ENCODE measurements at places on chromosomes 3 and 15.

DNA sequence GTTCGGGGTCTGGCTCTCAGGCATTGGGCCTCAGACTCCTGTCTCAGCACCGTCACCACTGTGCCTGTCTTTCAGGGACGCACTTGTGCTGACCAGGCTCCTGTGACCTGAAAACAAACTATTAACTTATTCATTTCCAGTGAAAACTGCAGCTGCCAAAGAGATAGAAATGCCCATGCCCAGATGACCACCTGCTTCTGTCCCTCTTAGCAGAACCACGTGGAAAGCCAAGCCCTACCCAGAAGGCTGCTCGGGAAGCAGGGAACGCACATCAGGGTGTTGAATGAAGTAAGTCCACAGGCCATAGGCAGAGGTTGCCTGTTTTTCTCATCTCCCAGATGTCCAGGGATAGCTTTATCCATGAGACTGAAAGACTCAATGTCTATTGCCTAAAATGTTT lies 219.3 kb downstream of the EBLN2 start:
- no peaks in the 10 kb centered on the region for H3K27me3 ChIP-seq
- no peaks in the 10 kb centered on the region for H3K4me1 ChIP-seq
- DNase-seq, result no peak
- H3K4me3 ChIP-seq, result no peak overlapping the region
- H3K27ac ChIP-seq, result no peak overlapping the region

GRCh38 chr15:78651007-78651406 lies 10.0 kb upstream of the CHRNB4 start:
- H3K36me3 ChIP-seq, result no peaks in the 10 kb centered on the region
- no peak overlapping the region for H3K27ac ChIP-seq
- H3K27me3 ChIP-seq, result no peaks in the 10 kb centered on the region
- DNase-seq, result no peak
- no peak overlapping the region for H3K4me3 ChIP-seq
- H3K4me1 ChIP-seq, result no peaks in the 10 kb centered on the region

- H3K27me3 ChIP-seq, result no peaks in the 10 kb centered on the region
- no peak overlapping the region for H3K27ac ChIP-seq
- no peak overlapping the region for H3K4me3 ChIP-seq
- H3K36me3 ChIP-seq, result no peaks in the 10 kb centered on the region
- no peak for DNase-seq
Observed at GRCh38 chr3:140863580-140864009, 78.0 kb upstream of the SLC25A36 start.

DNA sequence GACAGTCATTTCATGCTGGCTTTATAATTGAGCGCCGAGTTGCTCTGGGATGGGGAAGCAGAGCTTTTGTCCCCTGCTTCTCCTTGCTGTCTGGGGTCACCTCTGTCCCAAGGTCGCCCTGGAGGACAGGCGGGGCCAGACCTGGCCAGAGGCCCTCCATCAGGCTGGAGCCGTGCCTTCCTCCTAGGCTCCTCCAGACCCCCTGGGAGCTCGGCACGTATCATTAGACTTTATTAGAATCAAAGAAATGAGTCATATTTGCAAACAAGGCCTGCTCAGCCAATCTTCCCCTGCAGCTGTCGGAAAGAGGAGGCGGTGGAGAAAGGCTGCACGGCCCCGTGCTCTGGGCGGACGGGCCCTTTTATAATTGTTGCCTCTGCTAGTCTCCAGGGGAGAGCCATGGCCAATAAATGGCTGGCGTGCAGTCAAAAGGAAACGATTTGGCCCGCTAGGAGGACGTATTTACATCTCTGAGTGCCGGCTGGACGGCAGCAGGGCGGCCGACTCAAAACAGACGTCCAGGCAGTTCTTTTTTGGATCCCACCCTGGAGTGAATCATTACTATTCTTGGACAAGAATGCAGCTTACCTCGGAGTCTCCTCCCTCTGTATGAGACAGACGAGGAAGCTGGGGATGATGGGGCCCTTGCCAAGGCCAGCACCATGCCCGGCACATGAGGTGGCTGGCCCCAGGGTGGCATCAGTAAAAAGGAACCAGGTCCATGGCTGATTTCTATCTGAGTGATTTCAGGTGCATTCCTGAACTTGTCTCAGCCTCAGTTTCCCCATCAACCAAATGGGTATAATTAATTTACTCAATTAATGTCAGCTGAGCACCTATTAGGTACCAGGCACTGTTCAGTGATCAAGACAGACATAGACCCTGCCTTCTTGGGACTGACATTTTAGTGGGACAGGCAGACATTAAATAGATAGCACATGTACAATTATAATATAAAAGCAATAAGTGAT lies 50.6 kb downstream of the SLC6A6 start:
- H3K4me3 ChIP-seq, result peak overlapping the region; percentile 38
- peaks cover 19% of the 10 kb centered on the region for H3K4me1 ChIP-seq
- H3K36me3 ChIP-seq, result no peaks in the 10 kb centered on the region
- H3K27me3 ChIP-seq, result no peaks in the 10 kb centered on the region

DNA sequence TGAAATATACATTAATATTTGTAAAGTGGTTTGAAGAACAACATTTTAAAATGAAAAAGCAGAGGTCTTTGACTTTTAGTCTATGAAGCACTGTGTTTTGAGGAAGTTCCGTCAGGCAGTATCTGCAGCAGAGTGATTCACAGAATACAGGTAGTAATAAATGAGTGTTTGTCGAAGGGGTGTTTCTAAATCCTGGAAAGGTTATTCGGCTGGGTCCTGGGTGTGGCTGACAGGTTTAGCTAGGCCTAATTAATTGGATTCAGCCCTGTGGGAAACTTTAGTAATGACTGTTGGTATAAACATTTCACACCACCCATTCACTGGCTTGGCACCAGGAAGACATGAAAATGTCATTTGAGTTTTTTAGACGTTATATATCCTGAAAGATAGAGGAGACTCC lies 51.3 kb downstream of the TIPARP start:
- H3K36me3 ChIP-seq, result no peaks in the 10 kb centered on the region
- no peaks in the 10 kb centered on the region for H3K4me1 ChIP-seq
- no peaks in the 10 kb centered on the region for H3K27me3 ChIP-seq
- DNase-seq, result no peak
- H3K4me3 ChIP-seq, result no peak overlapping the region
- H3K27ac ChIP-seq, result no peak overlapping the region

GRCh38 chr3:173501931-173502489 lies 104.5 kb downstream of the NLGN1 start:
- H3K4me1 ChIP-seq, result no peaks in the 10 kb centered on the region
- DNase-seq, result no peak
- H3K4me3 ChIP-seq, result no peak overlapping the region
- no peaks in the 10 kb centered on the region for H3K27me3 ChIP-seq

DNA sequence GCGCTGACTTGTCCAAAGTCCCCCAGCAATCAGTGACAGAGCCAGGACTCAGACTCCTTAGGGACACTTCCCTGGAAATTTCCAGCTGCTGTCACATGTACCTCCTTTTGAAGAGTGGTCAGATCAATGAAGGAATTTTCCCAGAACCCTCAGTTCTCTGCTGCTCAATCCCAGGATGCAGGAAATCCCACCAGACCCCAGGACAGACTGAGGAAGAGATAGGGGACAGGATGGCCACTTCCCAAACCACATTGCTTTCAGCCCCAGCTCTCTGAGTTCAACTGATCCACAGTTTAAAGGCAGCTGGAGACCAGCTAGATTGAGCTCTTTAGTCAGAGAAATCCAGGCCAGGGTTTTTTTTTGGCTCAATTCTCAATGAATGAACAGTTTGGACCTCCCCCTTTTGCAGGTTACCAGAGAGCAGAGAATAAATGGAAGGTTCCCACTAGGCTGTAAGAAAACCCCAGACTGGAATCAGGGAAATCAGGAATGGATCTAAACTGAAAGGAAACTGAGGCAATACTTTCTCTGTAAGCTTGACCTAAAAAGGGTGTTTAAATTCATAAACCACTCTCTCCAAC lies 1.5 kb downstream of the CYP1A1 start:
- H3K27me3 ChIP-seq, result no peaks in the 10 kb centered on the region
- no peak overlapping the region for H3K27ac ChIP-seq
- H3K4me3 ChIP-seq, result no peak overlapping the region
- no peak for DNase-seq
- H3K36me3 ChIP-seq, result no peaks in the 10 kb centered on the region

GRCh38 chr15:75779504-75779903 lies 63.7 kb upstream of the UBE2Q2 start:
- no peaks in the 10 kb centered on the region for H3K27me3 ChIP-seq
- no peak for DNase-seq
- H3K4me1 ChIP-seq, result peaks cover 6% of the 10 kb centered on the region

DNA sequence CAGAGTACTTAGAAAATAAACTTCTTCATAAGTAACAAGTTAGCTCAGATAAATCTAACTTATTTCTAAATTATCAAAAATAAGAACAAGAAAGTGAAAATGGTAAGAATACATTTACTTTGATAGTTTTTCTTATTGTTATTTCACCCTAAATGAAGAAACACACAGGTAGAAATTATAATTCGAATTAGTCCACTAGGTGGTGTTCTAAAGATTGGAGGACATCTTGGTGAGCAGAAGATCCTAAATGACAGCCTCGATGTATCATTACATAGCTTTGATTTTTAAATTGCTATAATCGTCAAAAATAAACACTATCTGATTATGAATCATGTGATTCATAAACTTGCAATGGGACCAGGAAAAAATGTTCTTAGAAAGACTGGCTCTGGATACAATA lies 280.8 kb upstream of the UBE2E2 start:
- no peak overlapping the region for H3K4me3 ChIP-seq
- no peak overlapping the region for H3K27ac ChIP-seq
- no peak for DNase-seq
- H3K36me3 ChIP-seq, result no peaks in the 10 kb centered on the region
- H3K4me1 ChIP-seq, result no peaks in the 10 kb centered on the region

DNA sequence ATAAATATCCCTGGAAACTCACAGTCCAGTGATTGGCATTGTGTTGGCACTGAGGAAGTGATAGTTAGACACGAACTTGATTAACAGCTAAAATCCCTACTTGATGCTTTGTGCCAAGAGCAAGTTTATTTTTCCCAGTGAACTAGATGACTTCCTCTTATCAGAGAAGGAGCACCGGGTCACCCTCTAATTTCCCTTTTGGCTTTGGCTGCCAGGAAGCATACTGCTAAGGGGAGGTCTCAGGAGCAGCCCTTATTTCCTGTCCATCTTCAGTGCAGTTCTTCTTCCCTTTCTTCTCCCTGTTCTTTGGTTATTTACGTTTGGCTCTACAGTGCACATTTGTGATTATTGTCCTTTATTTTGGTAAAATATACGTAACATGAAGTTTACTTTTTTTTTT lies 13.0 kb downstream of the FBLN2 start:
- no peaks in the 10 kb centered on the region for H3K27me3 ChIP-seq
- H3K4me1 ChIP-seq, result no peaks in the 10 kb centered on the region
- DNase-seq, result no peak
- H3K27ac ChIP-seq, result no peak overlapping the region

- peaks cover 5% of the 10 kb centered on the region for H3K36me3 ChIP-seq
- H3K27ac ChIP-seq, result no peak overlapping the region
- H3K27me3 ChIP-seq, result no peaks in the 10 kb centered on the region
- H3K4me1 ChIP-seq, result no peaks in the 10 kb centered on the region
Observed at GRCh38 chr3:142509079-142509478, 61.2 kb upstream of the XRN1 start.

- DNase-seq, result no peak
- no peak overlapping the region for H3K4me3 ChIP-seq
- no peaks in the 10 kb centered on the region for H3K27me3 ChIP-seq
- no peaks in the 10 kb centered on the region for H3K36me3 ChIP-seq
Observed at GRCh38 chr15:38182900-38183299, 69.7 kb upstream of the SPRED1 start.

GRCh38 chr3:140761076-140761639 lies 83.3 kb downstream of the TRIM42 start:
- H3K27me3 ChIP-seq, result no peaks in the 10 kb centered on the region
- no peaks in the 10 kb centered on the region for H3K36me3 ChIP-seq
- no peak for DNase-seq

DNA sequence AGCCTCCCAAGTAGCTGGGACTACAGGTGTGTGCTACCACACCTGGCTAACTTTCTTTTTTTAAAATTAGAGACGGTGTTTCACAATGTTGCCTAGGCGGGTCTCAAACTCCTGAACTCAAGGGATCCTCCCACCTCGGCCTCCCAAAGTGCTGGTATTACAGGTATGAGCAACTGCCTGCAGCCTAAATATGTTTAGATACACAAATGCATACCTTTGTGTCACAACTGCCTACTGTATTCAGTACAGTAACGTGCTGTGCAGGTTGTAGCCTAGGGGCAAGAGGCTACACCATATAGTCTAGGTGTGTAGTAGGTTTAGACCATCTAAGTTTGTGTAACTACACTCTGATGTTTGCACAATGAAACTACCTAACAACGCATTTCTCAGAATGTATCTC lies 9.5 kb upstream of the PAK6 start:
- no peaks in the 10 kb centered on the region for H3K36me3 ChIP-seq
- DNase-seq, result no peak
- H3K4me3 ChIP-seq, result no peak overlapping the region
- no peak overlapping the region for H3K27ac ChIP-seq
- no peaks in the 10 kb centered on the region for H3K4me1 ChIP-seq

- H3K27ac ChIP-seq, result no peak overlapping the region
- no peak for DNase-seq
- no peaks in the 10 kb centered on the region for H3K27me3 ChIP-seq
- H3K36me3 ChIP-seq, result no peaks in the 10 kb centered on the region
- no peaks in the 10 kb centered on the region for H3K4me1 ChIP-seq
Observed at GRCh38 chr3:125194849-125195601, 17.5 kb downstream of the SLC12A8 start.

DNA sequence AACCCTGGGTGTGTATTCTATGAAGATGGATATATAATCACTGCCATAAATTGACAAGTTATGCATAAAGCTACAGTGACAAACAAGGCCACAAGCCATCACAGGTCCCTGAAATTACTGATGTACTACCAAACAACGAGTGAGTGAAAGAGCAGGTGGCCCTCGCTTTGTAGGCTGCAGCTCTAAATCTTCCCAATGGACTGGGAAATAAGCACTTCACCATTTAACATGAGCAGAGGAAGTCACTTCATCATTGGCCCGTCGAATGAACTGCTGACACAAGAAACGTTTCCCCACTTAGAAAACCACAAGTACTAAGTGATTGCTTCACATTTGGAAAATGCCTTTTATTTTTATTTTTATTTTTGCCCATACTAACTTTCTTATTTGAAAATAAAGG lies 218.0 kb downstream of the ZNF385D start:
- no peaks in the 10 kb centered on the region for H3K27me3 ChIP-seq
- no peaks in the 10 kb centered on the region for H3K36me3 ChIP-seq
- H3K4me3 ChIP-seq, result no peak overlapping the region

- H3K4me3 ChIP-seq, result no peak overlapping the region
- H3K27ac ChIP-seq, result no peak overlapping the region
- no peaks in the 10 kb centered on the region for H3K4me1 ChIP-seq
Observed at GRCh38 chr3:32372213-32372490, 19.5 kb upstream of the CMTM7 start.
